A549 treated with CpdA at 1 μM for 4 hours (cell line): ENCODE measurements at places on chromosomes 3 and 15. TPM values are rescaled to one million over a fixed set of nuclear protein-coding genes. Genes with fewer than 3 reads are reported as not detected.

Gene TMED3
- 149 to 200 TPM (median 195 TPM) in 5 replicates for total RNA-seq

Gene LPCAT4
- total RNA-seq: 44.4 to 69.2 TPM (median 62.5 TPM) in 5 replicates

Gene KLHL6
- total RNA-seq: not detected in 5 replicates

Gene INSYN1
- total RNA-seq: 1.7 to 2.3 TPM (median 2.1 TPM) in 5 replicates

Gene TTLL13
- total RNA-seq: 0.22 to 1.1 TPM (median 0.47 TPM) in 5 replicates

Gene RFX7
- total RNA-seq: 9.8 to 14.5 TPM (median 12.6 TPM) in 5 replicates

Gene GPR149
- total RNA-seq: not detected in 5 replicates

Gene FBXO45
- total RNA-seq: 6.8 to 8.2 TPM (median 7.2 TPM) in 5 replicates

Gene UBA5
- total RNA-seq: 24.6 to 30.9 TPM (median 26.5 TPM) in 5 replicates

Gene WDR93
- 0.06 to 0.28 TPM (median 0.21 TPM) in 4 of 5 replicates, not detected in the other for total RNA-seq

Gene AP3B2
- total RNA-seq: 0.31 to 0.90 TPM (median 0.42 TPM) in 5 replicates

Gene BFSP2
- total RNA-seq: not detected in 5 replicates

Gene ZPLD1
- 0.02 TPM in 1 of 5 replicates, not detected in the others for total RNA-seq

Gene CHRD
- 0.11 to 0.27 TPM (median 0.22 TPM) in 5 replicates for total RNA-seq

Gene ADGRG7
- not detected in 5 replicates for total RNA-seq

Gene GPR62
- total RNA-seq: 0.07 TPM in 1 of 5 replicates, not detected in the others

Gene FBXW12
- not detected in 5 replicates for total RNA-seq

Gene CMTM7
- total RNA-seq: 30.5 to 41.1 TPM (median 37.4 TPM) in 5 replicates

Gene SAXO2
- total RNA-seq: 1.6 to 3.6 TPM (median 3.1 TPM) in 5 replicates

Gene FILIP1L
- total RNA-seq: 0.06 to 0.45 TPM (median 0.07 TPM) in 5 replicates

Gene EPHA3
- total RNA-seq: not detected in 5 replicates

Gene CHRNA7
- 3.1 to 4.2 TPM (median 4.0 TPM) in 5 replicates for total RNA-seq

Gene FMN1
- total RNA-seq: 0.27 to 0.59 TPM (median 0.41 TPM) in 5 replicates

Gene ABI3BP
- 0.75 to 2.8 TPM (median 0.99 TPM) in 5 replicates for total RNA-seq

Gene EMC7
- total RNA-seq: 121 to 155 TPM (median 147 TPM) in 5 replicates

Gene SLC28A2
- not detected in 5 replicates for total RNA-seq

Gene LIPH
- total RNA-seq: 7.5 to 8.5 TPM (median 8.1 TPM) in 5 replicates
